Activated T-helper 2 cell treated with anti-CD3 and anti-CD28 coated beads, Interferon-gamma antibody, Interleukin-2, Interleukin-4, amounts not matched to agents 10 μg/mL and 5 μg/mL and 100 μg/mL, durations not matched to agents 14 hours and 24 hours and 36 hours (primary cell): ENCODE measurements at places on chromosomes 7 and 10. TPM values are rescaled to one million over a fixed set of nuclear protein-coding genes. Genes with fewer than 3 reads are reported as not detected.

DNA sequence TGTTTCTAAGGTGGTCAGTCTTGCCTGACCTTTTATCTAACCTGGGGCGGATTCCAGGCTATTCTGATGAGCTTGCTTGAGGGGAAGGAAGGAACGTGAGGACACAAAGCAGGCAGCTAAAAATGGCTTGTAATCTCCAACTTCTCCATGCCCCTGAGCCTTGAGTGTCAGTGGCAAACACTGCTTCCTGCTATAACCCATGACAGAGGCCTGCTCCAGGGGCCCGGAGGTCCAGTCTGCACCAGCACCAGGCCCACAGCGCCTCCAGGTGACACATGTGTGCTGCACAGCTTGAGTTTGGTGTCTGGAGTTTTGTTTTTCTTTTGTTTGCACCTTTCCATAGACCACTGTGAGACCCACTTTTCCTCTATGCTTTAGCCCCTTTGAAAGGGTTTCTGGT lies 207.9 kb downstream of the PAXIP1 start:
- H3K36me3 ChIP-seq, result no peaks in the 10 kb centered on the region
- H3K4me3 ChIP-seq, result no peak overlapping the region

CRYGN gene
- not detected in 2 replicates for total RNA-seq

DNA sequence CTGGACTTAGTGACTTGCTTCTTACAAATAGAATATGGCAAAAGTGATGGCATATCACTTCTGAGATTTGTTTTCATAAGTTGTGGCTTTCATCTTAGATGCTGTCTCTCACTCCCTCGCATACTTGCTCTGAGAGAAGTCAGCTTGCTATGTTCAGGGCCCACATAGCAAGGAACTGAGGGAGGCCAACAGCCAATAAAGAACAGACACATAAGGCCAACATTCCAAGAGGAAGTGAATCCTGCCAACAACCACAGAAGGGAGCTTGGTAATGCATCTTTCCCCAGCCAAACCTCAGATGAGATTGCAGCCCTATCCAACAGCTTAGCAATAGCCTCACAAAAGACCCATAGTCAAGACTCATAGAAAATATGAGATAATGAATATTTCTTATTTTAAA lies 39.2 kb upstream of the DMTF1 start:
- no peak overlapping the region for H3K4me3 ChIP-seq
- H3K4me1 ChIP-seq, result no peaks in the 10 kb centered on the region
- H3K27me3 ChIP-seq, result no peaks in the 10 kb centered on the region
- H3K27ac ChIP-seq, result no peak overlapping the region

SLC29A3 gene
- total RNA-seq, result 7.2 and 7.3 TPM in 2 replicates

DNA sequence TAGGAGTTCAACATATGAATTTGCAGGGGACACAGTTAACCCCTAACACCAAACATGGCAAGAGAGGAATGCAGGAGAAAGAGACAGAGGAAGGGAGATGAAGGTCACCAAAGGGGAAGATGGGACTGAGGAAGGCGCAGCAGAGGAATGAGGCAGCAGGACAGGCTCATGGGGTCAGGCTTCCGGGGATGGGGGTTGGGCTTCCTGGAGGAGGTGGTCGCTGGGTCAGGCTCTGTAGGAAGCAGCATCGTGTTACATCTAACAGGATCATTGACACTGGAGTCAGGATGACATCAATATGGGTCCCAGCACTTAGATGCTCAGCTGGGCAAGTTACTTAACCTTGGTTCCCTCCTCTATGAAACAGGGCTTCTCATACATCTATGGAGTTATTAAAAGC lies 113.2 kb downstream of the NPTX2 start:
- no peak overlapping the region for H3K4me3 ChIP-seq
- no peaks in the 10 kb centered on the region for H3K36me3 ChIP-seq
- H3K4me1 ChIP-seq, result peaks cover 1% of the 10 kb centered on the region
- no peak for DNase-seq
- H3K27ac ChIP-seq, result no peak overlapping the region

RAMP3 gene
- 0.14 TPM in 2 replicates for total RNA-seq

GRCh38 chr10:77428691-77429395 lies 208.8 kb downstream of the KCNMA1 start:
- H3K36me3 ChIP-seq, result no peaks in the 10 kb centered on the region
- H3K27ac ChIP-seq, result no peak overlapping the region
- H3K4me3 ChIP-seq, result no peak overlapping the region
- DNase-seq, result no peak
- H3K4me1 ChIP-seq, result no peaks in the 10 kb centered on the region

AEBP1 gene
- total RNA-seq, result 36.4 and 38.7 TPM in 2 replicates

GRCh38 chr7:151469281-151469680 lies 29.3 kb upstream of the CRYGN start:
- H3K36me3 ChIP-seq, result peaks cover 96% of the 10 kb centered on the region
- H3K4me1 ChIP-seq, result peaks cover 38% of the 10 kb centered on the region
- no peak overlapping the region for H3K4me3 ChIP-seq
- no peak overlapping the region for H3K27ac ChIP-seq
- no peak for DNase-seq
- H3K27me3 ChIP-seq, result no peaks in the 10 kb centered on the region

DNA sequence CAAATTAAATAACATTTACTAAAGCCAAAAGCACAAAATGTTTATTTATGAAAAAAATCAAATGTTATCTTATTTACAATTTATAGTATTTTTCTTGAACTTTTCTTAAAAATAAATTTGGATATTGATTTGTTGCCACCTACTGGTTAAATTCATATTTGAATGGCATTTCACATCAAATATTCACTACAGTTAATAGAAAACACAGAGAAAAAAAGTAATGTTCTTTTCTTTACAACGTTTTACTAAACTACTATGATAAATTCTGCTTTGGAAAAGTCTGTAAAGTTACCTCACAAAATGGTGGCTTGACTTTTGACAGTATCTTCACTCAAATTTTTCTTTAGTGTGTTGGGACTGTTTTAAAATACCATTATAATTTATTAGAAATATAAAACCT lies 52.7 kb downstream of the SRPK2 start:
- H3K36me3 ChIP-seq, result no peaks in the 10 kb centered on the region
- no peak overlapping the region for H3K27ac ChIP-seq
- H3K4me1 ChIP-seq, result peaks cover 11% of the 10 kb centered on the region
- H3K27me3 ChIP-seq, result no peaks in the 10 kb centered on the region

CCDC3 gene
- total RNA-seq, result 0.09 and 0.11 TPM in 2 replicates

GRCh38 chr7:98229991-98230745 lies 18.9 kb downstream of the BHLHA15 start:
- H3K4me1 ChIP-seq, result no peaks in the 10 kb centered on the region
- no peak overlapping the region for H3K27ac ChIP-seq
- H3K4me3 ChIP-seq, result no peak overlapping the region
- peaks cover 15% of the 10 kb centered on the region for H3K36me3 ChIP-seq
- H3K27me3 ChIP-seq, result no peaks in the 10 kb centered on the region
- no peak for DNase-seq

GRCh38 chr10:87935290-87936141 lies 72.1 kb downstream of the PTEN start:
- no peak overlapping the region for H3K27ac ChIP-seq
- no peak for DNase-seq
- no peaks in the 10 kb centered on the region for H3K27me3 ChIP-seq
- H3K4me1 ChIP-seq, result peaks cover 23% of the 10 kb centered on the region
- H3K4me3 ChIP-seq, result no peak overlapping the region
- H3K36me3 ChIP-seq, result peaks cover 65% of the 10 kb centered on the region

CHRM2 gene
- total RNA-seq, result not detected in 2 replicates

ANKRD1 gene
- not detected in 2 replicates for total RNA-seq

GRCh38 chr10:51786016-51786683 lies 86.8 kb upstream of the CSTF2T start:
- H3K4me3 ChIP-seq, result no peak overlapping the region
- no peaks in the 10 kb centered on the region for H3K36me3 ChIP-seq
- H3K27ac ChIP-seq, result no peak overlapping the region
- H3K4me1 ChIP-seq, result no peaks in the 10 kb centered on the region
- H3K27me3 ChIP-seq, result no peaks in the 10 kb centered on the region

DIP2C gene
- 1.6 and 2.6 TPM in 2 replicates for total RNA-seq

ADAM22 gene
- 3.7 and 4.0 TPM in 2 replicates for total RNA-seq

DTX2 gene
- 24.7 and 26.3 TPM in 2 replicates for total RNA-seq

GRCh38 chr10:122490268-122490667 lies 28.9 kb downstream of the HTRA1 start:
- H3K27me3 ChIP-seq, result peaks cover 12% of the 10 kb centered on the region
- peaks cover 6% of the 10 kb centered on the region for H3K4me1 ChIP-seq
- no peaks in the 10 kb centered on the region for H3K36me3 ChIP-seq
- no peak overlapping the region for H3K27ac ChIP-seq

DNA sequence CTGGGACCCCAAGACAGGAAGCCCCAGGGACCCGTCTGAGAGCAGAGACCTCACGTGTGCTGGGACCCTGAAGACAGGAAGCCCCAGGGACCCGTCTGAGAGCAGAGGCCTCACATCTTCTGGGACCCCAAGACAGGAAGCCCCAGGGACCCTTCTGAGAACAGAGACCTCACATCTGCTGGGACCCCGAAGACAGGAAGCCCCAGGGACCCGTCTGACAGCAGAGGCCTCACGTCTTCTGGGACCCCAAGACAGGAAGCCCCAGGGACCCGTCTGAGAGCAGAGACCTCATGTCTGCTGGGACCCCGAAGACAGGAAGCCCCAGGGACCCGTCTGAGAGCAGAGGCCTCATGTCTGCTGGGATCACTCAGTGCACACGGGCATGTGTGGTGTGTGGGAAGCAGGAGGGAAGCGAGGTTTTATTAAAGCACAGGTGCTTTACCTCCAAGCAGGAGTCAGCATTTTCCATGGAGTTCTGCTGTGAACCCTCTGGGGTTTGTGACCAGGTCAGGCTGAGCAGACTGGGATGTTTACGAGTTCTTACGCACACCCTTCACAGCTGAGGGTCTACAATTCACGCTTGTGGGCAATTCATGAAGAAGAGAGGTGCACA lies 590.6 kb downstream of the DNAJB6 start:
- peaks cover 3% of the 10 kb centered on the region for H3K36me3 ChIP-seq
- no peak for DNase-seq
- H3K4me3 ChIP-seq, result no peak overlapping the region
- H3K4me1 ChIP-seq, result peaks cover 5% of the 10 kb centered on the region
- H3K27ac ChIP-seq, result no peak overlapping the region

GRCh38 chr7:99109108-99110051 lies 34.5 kb downstream of the SMURF1 start:
- no peak for DNase-seq
- H3K4me1 ChIP-seq, result peaks cover 32% of the 10 kb centered on the region
- H3K27ac ChIP-seq, result no peak overlapping the region
- H3K4me3 ChIP-seq, result no peak overlapping the region

DNA sequence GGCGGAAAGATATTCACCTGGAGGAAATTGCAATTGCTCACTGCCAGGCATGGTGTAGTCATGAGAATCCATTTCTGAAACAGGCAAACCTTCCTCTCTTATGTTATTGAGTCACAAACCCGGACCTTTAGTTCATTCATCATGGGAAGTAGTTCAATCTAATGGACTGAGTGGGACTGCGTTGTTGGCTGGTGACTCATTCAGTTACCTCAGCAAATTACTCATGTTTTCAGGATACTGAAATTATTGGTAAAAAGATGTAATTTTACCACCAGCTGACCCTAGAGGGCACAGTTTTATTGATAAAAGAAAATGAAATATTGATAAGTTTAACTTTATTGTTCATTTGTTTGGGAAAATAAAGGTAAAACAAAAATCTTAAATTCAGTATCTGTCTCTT lies 1194.4 kb upstream of the SORCS1 start:
- DNase-seq, result no peak
- no peak overlapping the region for H3K4me3 ChIP-seq
- no peak overlapping the region for H3K27ac ChIP-seq
- no peaks in the 10 kb centered on the region for H3K36me3 ChIP-seq
- H3K27me3 ChIP-seq, result no peaks in the 10 kb centered on the region
- no peaks in the 10 kb centered on the region for H3K4me1 ChIP-seq

DNA sequence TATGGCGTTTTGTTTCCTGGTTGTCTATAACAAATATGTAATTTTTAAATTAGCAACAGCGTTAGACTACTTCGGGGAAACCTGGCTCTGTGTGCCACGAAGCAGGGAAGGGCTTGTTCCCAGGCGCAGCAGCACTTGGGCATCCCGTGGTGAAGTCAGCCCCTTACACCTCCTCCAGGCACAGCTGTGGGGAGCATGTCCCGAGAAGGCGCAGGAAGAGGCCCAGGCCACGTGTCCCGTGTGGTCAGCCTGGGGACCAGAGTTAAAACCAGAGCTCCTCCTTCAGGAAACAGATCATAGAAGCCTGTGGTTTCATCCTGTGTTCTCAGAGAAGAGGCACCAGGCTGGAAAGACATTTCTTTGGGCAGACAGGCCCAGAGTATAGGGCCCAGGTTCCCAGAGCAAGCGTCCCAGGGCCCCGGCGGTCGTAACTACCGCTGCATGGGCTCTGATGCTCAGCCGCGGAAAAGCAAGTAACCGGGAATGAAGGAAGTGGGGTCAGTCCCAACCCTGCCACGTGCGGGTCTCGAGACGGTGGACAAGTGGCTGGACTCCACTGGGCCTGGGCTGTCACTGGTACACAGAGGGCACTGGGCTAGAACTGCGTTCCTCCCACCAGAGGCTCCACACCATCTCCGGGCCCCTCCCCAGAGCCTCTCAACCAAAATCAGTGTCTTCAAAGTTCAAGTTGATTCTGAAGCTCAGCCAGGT lies 7.1 kb downstream of the NUDT1 start:
- no peak for DNase-seq
- no peaks in the 10 kb centered on the region for H3K27me3 ChIP-seq
- peaks cover 19% of the 10 kb centered on the region for H3K36me3 ChIP-seq

HOXA6 gene
- total RNA-seq, result not detected in 2 replicates

GRCh38 chr10:71597821-71598498 lies 121.6 kb downstream of the C10orf105 start:
- peaks cover 22% of the 10 kb centered on the region for H3K4me1 ChIP-seq
- H3K27me3 ChIP-seq, result peaks cover 2% of the 10 kb centered on the region
- H3K36me3 ChIP-seq, result no peaks in the 10 kb centered on the region

DNA sequence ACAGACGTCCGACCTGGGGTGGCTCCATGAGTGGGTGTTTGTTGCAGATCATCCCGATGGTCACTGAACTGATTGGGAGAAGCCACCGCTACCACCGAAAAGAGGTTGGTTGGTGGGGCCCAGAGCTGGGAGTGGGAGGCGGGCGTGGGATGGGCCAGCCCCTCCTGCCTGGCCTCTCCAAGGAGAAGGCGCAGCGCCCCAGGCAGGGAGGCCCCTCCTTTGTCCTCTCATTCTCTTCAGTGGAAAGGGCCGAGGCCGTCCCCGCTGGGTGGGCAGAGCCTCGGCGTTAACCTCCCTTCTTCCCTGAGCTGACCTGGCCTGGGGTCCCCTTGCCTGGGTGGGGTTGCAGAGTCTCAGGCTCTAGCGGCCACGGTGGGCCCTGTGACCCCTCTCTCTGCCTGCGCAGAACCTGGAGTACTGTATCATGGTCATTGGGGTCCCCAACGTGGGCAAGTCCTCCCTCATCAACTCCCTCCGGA lies 5.2 kb downstream of the MTG1 start:
- H3K4me1 ChIP-seq, result peaks cover 22% of the 10 kb centered on the region
- H3K36me3 ChIP-seq, result peaks cover 75% of the 10 kb centered on the region
- no peak overlapping the region for H3K4me3 ChIP-seq
- no peaks in the 10 kb centered on the region for H3K27me3 ChIP-seq
- peak; percentile 7 for DNase-seq
- no peak overlapping the region for H3K27ac ChIP-seq

NANOS1 gene
- 0.62 and 0.90 TPM in 2 replicates for total RNA-seq

GRCh38 chr7:100589341-100589947 lies 3.3 kb downstream of the FBXO24 start:
- peaks cover 8% of the 10 kb centered on the region for H3K4me1 ChIP-seq
- H3K4me3 ChIP-seq, result no peak overlapping the region
- H3K36me3 ChIP-seq, result no peaks in the 10 kb centered on the region
- no peak overlapping the region for H3K27ac ChIP-seq
- peaks cover 3% of the 10 kb centered on the region for H3K27me3 ChIP-seq
